ENCODE measurements at places on chromosomes 2 and 18.

- DNase-seq: no peak
Observed at GRCh38 chr2:177193240-177193639, 19.4 kb upstream of the HNRNPA3 start.

- no peak for DNase-seq
Observed at GRCh38 chr2:170943041-170943440, 14.0 kb downstream of the GORASP2 start.

DNA sequence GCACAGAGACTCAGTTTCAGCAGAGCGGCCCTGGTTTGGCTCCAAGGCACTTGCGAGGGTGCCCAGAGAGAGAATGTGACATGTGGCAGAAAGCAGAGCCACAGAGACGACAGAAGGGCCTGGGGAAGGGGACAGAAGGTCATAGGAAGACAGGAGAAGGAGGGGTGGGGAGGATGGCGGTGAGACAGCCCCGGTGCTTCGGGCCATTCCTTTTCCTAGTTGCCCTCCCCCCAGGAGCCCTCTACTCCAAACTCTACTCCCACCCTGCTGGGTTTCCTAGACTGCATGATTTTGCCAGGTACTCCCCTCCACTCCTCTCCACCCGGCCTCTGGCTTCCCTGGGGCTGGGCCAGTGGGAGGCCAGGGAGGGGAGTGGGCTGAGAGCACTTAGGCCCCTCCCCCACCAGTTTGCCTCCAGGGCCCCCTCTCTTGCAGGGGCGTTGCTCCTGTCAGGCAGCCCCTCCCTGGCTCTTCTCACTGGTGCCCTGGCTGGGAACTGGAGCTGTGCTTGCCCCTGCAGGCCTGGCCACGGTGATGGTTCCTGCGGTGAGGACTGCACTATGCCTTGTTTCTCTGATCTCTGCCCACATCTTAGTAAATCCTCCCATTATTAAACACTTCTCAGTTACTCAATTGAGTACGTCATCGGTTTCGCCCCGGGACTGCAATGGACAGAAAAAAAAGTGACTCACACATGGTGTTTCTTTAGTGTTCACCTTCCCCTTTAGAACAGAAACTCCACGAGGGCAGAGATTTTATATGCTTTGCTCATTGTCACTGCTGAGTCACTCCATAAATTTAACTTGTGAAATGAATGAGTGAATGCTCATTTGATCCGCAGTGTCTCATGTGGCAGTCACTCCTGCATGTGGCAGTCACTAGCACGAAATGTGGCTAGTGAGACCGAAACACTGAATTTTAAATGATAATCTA is 58.7 kb upstream of the SP3 start:
- DNase-seq: no peak

DNA sequence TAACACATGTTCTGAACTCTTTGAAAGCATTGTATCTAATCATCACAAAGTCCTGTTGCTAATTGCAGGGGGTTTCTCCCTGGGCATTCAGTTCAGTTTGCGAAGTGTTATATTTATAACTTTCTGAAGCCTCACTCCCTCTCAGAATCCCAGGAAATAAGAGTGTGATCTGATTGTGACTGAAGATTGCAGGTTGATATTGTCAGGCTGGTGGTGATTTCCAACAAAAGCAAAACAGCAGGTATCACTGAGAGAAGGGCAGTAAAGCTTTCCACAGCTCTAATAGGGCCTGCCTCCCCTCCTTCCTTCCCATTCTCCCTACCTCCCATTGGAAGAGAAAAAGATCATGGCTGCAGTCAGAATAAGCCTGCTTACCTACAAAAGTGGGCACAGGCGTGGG is 466.7 kb upstream of the FSHR start:
- no peak for DNase-seq

GRCh38 chr2:23230885-23231284 is 154.1 kb upstream of the KLHL29 start:
- DNase-seq: no peak

DNA sequence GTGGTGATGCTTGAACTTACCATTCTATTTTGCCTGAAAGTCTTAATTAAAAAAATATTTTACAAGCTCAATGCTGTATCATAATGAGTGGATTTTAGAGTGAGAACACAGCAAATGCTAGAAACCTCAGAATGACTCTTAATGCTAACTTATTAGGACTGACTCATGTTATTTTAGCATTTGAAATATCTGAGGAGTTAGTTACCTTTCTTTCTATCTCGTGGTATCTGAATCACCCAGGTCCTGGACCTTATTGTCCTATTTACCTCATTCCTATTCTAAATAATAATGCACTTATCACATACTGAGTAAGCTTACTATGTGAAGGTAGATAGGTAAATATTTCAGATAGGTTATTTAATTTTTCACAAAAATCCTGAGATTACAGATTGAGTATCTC is 70.7 kb downstream of the SOS1 start:
- no peak for DNase-seq

DNA sequence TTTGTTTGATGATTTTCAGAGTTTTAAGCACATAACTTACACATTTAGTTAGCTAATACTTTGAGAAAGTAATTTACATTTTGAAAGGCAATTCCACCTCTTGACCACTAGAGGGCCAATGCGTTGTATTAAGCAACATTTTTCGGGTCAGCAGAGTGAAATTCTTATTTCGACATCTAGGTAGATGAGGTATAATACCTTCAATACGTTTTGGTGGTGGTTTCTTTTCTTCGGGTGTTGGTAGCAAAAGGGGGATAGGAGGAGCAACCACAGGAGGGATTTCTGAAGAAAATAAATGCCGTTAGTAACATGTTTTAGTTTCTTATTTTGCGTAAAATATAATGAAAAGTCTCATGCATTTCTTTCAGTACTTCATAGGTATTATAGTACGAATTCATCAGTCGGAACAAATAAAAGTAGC is 106.3 kb downstream of the TTN start:
- DNase-seq: no peak

DNA sequence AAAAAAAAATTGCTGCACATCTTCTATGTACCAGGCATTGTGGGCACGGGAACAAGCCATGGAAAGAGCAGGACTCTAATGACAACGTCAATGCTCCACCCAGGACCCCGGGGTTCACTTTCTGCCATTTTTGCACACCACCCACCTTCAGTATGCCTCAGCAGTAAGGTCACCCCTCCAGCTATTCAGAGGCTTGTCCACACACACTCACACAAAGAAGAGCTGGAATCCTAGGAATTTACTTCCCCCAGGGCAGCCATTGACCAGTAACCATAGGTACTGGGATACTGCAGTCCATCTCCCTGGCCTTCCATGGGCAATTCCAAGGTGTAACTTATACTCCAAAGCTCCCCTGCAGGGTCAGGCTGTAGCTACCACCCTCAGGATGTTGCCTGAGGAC is 170.8 kb downstream of the SUCLG1 start:
- no peak for DNase-seq

- DNase-seq: peak; percentile 72
Observed at GRCh38 chr18:35267161-35267651, 22.8 kb downstream of the ZSCAN30 start.

GRCh38 chr2:145597006-145597405 is 1077.1 kb upstream of the ZEB2 start:
- no peak for DNase-seq

DNA sequence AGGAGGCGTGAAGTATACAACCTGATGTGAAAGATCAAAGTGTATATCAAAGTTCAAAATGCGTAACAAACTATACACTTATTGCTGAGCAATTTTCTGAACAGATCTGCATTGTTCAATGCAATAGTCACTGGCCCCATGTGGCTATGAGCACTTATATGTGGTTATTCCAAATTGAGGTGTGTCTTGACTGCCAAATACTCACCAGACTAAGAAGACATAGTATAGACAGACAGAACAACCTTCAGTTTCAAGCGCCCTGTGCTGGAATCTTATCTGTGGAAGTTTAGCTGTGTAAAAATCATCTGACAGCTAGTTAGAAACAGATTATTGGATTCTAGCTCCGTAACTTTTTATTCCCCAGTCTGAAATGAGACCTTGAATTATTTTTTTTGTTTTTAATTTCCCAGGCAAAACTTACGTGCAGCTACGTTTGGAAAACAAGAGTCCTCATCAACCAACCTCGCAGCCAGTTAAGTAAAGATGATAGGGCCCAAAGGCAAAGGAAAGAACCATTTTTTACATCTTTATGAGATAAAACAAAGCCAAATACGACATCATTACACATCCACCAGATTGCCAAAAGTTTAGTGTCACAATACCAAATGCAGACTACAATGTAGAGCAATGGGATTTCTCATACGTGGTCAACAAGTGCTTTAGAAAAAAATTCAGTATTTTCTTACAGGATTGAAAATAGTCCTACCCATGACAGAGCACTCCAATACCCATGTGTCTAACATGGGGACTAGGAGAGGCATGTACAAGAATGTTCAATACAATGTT is 37.2 kb downstream of the MBOAT2 start:
- DNase-seq: no peak

DNA sequence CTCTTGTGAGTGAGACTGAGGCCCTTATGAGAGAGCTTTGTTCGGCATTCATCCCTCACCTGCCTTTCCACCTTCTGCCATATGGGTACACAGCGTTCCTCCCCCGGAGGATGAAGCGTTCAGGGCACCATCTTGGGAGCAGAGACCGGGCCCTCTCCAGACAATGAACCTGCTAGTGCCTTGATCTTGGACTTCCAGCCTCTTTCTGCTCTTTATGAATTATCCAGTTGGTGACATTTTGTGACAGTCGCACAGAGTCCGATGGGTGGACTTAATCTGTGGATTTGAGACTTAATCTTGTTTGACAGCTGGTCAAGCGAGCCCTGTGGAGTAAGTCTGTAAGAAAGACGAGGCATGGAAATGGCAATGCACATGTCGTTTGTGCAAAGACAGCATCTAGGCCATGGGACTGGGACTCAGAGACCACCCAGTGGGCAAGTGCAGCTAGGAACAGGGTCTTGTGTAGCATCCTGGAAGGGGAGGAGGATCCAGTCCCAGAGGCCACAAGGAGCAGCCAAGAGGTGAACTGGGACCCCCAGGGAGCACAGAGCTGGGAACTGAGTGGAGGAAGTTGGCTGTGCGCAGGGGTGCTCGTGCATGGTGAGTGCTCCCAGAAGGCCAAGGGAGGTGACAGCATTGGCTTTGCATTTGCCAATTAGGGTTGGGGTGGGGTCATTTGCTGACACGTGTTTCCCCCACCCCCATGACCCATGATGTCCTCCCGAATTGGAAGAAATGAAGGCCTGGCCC is 69.5 kb upstream of the HDAC4 start:
- no peak for DNase-seq

DNA sequence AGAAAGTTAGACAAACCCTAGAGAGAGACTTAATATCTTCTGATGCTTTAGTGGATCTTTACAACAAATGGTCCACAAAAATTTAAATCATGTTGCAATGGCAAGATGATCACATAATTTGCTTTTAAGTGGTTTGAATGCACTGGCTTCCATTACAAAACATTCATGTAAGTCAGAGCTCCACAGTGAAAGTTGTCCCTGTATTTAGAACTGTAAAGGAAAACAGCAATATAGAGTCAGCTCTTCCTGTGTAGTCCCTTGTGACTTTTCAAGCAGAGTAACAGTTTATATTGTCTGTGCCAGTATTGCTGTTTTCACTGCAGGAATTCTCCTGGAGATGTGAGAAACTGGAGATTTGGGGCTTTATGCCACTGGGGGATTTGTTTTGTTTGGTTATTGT is 77.7 kb downstream of the MEIS1 start:
- no peak for DNase-seq

- no peak for DNase-seq
Observed at GRCh38 chr2:216857131-216857550, 2.7 kb downstream of the TNP1 start.

DNA sequence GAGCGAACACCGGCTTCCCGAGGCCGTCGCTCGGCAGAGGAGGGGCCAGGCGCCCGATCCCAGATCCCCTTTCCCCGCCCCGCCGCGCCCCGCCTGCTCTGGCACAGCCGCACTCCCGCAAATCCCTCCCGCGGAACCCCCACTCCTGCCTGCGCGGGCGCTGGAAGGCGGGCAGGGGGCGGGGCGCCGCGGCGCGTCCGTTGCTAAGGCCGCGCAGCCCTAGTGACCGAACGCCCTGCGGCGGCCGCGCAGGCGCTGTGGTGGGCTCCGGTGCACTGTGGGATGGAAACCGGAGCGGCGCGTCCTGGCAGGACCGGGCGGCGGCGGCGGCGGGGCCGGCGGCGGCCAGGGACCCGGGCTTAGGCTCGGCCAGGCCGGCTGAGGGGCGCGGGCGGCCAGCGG is at the start of gene TRAF3IP1:
TRAF3IP1 (plus strand) TSS at position 273 of the 402 bp plus-strand sequence. CDS start 145 bp downstream, outside the sequence.
- peak; percentile 81 for DNase-seq

DNA sequence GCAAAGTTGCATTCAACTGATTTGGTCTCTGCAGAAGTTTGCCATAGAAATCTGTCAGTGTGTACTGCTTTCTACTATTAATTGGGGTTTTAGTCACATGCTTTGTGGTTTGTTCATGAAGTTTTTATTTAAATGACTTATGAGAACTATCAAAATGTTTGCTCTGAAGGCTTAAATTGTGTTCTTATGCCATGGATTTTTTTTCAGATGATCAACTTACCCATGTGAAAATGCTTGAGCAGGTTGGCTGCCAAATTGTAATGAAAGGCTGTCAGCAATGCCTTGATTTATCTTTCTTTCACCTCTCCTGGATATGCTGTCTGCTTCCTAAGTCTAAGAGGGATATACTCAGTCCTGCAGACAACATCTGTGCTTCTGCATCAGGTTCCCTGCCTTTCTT is 50.7 kb downstream of the FMNL2 start:
- no peak for DNase-seq

DNA sequence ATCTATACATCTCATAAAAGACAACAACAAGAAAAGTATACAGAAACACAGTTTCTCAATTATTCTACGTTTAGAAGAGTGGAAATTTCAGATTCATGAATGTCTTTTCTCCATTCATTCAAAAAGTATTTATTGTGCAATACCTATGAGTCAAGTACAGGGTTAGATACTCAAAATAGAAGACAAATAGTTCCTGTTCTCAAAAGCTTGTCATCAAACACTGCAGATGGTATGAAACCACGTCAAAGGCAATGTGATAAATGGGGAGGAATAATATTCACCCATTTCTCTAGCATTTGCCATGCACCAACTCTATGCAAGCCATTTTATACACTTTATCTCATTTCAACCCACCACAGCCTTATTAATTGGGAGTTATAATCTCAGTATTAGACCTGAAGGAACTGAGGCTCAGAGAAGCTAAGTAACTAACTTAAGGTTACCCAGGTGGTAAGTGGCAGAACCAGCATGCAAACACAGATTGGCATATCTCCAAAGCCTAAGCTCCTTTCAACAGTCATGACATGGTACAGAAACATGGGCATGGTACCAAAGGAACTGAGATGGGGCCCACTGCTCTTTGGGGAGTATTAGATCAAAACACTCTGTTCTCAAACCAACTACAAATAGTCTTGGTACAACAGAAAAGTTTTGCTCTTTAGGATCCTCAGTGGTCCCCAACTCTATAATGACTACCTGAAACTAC is 67.2 kb upstream of the NPAS2 start:
- no peak for DNase-seq

GRCh38 chr2:18479947-18480369 is 80.5 kb downstream of the RDH14 start:
- no peak for DNase-seq

DNA sequence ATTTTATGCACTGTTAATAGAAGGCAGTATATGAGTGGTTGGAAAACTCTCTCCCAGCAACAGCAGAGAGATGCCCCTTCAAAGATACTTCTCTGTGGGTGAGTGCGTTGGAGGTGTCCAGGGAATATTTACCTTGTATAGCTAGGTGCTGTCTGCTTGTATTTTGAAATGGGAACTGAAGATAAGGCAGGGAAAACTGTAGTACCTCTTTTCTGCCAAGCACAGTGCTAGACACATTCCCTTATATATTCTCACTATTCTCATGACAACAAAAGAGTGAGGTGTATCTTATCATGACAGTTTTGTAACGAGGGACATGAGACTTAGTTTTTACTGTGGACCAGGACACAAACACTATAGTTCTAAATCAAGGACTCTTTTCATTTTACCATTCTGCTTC is 2.1 kb downstream of the TTC39C start:
- DNase-seq: no peak

- no peak for DNase-seq
Observed at GRCh38 chr18:55239740-55240139, 280.5 kb upstream of the CCDC68 start.

All from activated gamma-delta T cell treated with Interleukin-2 at 50 U/mL for 16 hours (primary cell).